ENCODE measurements at places on chromosomes 3 and 15.

GRCh38 chr3:57544181-57545125 lies at the start of gene DNAH12:
DNAH12 (minus strand) TSS chr3:57544344; CDS start chr3:57542870, 1,474 bp downstream.
- DNase-seq, result peak; percentile 38

- DNase-seq, result no peak
These were observed 233.7 kb downstream of the OCA2 start for GRCh38 chr15:27865323-27865922.

GRCh38 chr15:98546329-98546728 lies 102.0 kb upstream of the IGF1R start:
- no peak for DNase-seq

- no peak for DNase-seq
These were observed 21.8 kb upstream of the RBP1 start for GRCh38 chr3:139561255-139561817.

GRCh38 chr3:63343674-63344073 lies 65.6 kb downstream of the SYNPR start:
- DNase-seq, result peak; percentile 24

DNA sequence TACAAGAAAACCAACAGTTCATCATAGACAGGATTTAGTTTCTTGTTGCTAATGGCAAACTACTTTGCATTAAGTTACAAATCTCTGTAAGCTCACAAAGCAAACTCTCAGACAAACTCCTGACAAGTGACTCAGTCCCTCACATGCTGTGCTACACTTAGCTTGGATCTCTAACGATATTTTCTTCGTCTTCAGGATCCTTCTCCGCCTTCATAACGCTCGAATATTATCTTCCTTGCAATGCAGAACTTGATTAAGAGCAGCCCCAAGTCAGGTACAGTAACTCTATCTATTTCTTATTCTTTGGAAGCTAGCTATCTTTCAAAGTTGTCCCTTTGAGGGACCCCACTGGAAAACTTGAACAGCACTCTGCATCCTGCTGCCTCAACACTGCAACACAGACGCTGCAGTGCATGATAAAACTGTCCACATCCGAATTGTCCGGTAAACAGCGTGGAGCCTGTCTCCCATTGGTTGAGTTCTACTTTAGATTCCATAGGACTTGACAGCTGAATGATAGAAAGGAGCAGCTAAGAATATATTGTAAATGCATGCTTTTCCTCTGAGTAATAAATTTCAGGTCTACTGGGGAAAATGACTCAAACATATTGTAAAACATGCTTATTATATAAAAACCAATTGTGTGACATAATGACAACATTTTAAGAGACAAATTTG lies 61.3 kb downstream of the UACA start:
- no peak for DNase-seq

DNA sequence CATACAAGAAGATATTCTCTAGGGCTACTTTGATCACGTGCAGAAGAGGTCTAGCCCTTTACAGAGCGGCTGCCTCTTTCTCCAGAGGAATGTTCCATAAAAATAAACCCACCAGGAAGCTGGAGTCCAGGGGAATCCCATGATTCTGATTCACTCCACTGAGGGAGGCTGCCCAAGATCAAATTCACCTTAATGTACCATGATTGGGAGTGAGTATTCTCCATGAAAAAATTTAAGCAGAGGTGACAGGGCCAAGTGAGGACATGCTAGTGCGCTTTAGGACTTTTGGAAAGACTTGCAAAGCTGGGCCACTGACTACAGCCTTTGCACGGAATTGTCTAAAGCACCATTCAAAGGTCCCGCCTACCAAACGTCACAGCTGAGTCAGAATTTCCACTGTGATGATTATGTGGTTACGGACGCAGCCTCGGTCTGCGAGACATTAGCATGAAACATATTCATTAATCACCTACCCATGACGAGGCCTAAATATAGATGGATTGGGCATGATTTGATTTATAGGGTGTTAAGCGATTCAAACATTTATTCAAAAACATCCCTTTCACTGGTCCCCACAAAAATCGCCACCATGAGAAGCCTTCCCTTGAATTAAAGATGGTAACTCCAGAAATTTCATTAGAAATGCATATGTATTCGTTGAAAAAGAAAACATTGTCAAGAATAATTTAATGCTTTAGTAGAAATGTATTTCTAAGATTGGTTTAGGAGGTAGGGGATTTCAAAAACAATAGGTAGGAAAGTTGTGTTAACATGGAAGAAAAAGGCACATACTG lies 152.6 kb downstream of the GREM1 start:
- DNase-seq, result peak; percentile 46

- no peak for DNase-seq
These were observed 13.4 kb downstream of the TMEM43 start for GRCh38 chr3:14138109-14138877.

DNA sequence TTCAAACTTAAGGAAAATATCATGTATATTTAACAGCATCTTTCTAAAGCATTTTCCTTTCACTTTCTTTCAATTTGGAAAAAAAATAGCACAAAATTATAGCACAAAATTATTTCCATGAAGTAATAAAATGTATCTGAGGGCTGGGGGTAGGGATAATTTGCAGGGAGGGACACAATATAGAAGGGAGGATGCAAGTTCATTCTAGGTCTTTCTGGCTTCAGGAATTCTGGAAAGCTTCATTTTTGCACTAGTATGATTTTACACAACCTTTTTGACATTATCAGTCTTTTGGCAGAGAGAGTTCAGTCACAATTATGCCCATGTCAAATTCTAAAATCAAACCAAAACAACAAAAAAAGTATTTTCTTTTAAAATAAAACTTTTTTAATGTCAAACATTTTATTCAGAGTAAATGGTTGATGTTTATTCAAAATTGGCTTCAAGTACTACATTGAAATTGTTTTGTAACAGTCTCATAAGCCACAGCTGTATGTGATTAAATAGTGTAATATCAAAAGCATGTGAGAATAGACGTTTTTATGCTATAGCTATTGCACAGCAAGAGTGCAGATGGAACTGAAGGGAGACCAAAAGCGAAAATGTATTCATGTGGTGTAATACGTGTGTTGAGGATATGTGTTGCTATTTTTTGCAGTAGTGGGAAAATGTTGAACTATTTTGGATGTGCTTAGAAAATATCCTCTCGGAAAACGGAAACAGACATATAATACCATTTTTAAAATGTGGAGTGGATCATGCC lies 5.8 kb downstream of the RBMS3 start:
- no peak for DNase-seq

- DNase-seq, result no peak
These were observed 100.2 kb upstream of the NAALADL2 start for GRCh38 chr3:174758943-174759342.

DNA sequence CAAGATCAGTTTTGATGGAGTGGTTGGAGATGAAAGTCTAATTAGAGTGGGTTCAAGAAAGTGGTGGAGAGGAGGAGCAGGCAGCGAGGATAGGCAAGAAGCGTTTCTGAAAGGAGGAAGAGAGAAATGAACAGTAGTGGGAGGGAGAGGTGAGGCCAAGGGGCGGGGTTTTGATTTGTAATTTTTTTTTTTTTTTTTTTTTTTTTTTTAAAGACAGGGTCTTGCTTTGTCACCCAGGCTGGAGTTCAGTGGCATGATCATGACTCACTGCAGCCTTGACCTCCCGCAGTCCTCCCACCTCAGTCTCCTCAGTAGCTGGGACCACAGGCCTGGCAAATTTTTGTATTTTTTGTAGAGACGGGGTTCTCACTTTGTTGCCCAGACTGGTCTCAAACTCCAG lies 36.6 kb downstream of the MRAS start:
- no peak for DNase-seq

DNA sequence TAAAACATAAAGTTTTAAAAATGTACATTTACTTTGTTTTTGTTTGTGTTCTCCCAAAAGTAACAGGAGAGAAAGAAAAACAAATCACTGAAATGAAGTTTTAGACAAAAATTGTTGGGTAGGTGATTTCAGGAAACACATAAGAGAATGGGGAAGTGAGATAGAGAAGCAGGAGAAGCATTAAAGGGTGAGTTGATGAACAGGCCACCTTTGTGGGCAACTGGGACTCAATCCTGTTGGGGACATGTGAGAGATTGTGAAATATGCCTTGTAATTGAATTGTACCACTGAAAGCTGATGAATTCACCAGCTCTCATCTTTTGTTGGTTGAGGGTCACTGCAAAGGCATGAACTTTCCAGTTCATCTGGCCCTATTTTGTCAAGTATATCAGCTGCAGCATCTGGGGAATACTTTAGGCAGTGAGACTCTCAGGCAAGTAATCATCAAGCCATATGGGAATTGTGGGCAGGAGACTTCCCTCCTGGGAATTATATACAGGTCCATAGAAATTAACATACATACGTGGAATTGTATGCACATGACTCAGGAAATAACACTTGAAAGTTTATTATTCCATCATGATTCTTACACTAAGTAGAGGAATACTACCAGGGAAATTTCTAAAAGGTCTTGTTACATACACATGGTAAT lies 181.0 kb downstream of the ZBBX start:
- DNase-seq, result no peak

GRCh38 chr3:180447136-180447535 lies 154.8 kb upstream of the TTC14 start:
- DNase-seq, result no peak

- DNase-seq, result no peak
These were observed 4.4 kb downstream of the NR2F2 start for GRCh38 chr15:96334705-96335410.

DNA sequence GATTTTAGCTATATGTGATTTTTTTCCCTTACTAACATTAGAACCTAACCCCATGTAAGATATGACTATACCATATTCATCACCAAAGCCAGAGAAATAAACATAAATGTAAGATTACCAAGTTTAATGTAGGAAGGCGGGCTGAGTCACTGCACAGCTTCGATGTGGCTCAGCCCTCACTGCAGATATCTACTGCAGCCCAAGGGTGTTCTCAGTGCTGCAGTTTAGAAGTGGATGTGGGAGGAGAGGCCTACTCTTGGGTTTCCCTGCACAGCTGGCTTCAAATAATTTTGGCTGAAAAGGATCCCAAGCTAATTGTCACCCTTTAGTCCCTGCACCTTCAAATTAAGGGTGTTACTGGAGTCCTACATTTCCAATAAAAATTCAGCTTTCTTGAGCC lies 9.3 kb downstream of the ARPP19 start:
- peak; percentile 65 for DNase-seq

- no peak for DNase-seq
These were observed 15.6 kb upstream of the UBE2Q2 start for GRCh38 chr15:75827691-75828090.

DNA sequence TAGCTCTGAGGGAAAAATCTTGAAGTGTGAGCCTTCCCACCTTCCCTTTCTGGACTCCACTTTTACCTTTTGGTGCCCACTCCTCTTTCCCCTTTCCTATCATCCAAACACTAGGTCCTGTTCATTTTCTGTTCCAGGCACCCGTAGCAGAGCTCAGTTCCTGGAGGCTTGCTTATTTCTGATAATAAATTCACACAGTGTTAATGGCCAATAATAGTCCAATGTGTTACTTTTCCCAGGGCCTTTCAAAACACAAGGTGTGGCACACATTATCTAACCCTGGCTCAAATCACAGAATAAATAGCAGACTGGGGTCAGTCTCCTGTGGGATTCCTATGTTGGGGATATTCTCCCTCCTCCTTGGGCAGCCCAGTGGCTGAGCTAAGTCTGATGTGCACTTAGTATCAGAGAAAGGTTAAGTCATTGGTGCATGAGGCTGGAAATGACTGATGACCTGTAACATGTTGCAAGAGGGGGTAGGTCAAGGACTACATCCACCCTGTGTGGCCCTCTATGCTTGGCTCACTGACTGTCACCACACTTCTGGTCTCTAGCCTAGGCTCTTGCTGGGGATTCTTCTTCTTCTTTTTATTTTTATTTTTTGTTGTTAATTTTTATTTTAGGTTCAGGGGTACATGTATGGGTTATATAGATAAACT lies 43.7 kb upstream of the ROPN1 start:
- no peak for DNase-seq

DNA sequence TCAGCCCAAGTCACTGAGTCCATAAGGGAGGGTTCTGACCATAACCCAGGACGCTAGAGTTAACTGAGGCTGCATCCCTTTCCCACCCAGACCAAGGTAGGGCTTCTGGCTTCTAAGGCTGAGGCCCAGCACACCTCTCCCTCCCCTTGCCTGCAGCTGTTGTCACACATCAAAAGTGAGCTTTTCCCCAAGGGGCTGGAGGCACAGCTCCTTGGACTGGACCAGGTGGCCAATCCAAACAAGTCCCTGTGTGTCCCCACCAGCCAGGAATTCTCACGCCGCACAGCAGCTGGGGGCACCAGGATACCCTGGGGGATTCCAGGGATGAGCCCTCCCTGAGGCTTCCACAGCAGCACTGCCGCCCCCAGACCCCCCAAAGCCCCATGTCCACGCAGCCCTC lies 22.3 kb upstream of the ISLR2 start:
- DNase-seq, result no peak

- DNase-seq, result no peak
These were observed 436.3 kb downstream of the WDR72 start for GRCh38 chr15:53323191-53323590.

DNA sequence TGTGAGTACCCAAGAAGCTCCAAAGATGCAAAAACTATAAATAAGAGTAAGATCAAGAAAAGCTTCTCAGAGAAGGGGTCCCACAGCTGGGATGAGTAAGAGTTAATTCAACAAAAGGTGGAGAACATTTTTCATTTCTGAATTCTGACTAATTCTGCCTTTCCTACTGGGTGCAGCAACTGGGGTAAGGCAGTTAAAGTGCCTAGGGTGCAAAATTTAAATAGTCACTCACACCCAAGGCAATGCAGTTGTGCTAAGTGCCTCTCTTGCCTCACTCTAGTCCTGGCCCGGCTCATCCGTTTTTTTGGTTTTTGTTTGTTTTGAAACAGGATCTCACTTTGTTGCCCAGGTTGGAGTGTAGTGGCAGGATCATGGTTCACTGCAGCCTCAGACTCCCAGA lies 240.2 kb downstream of the TP63 start:
- no peak for DNase-seq

DNA sequence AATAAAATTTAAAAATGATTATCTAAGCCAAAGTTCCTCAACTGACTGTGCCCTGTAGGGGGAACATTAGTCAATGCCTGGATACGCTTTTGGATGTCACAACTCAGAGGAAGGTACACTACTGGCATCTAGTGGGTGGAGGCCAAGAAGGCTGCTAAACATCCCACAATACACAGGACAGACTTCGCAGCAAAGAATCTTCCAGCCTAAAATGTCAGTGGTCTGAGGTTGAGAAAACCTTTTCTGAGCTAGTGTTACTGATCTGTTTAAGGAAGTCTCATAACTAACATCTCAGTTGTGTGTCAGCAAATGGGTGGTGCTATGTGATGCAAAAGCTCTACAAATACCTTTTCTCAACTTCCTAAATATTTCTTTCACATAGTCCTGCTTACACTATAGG lies 20.9 kb upstream of the LDHAL6B start:
- DNase-seq, result no peak

- DNase-seq, result no peak
These were observed 494 bp downstream of the GCSAM start for GRCh38 chr3:112132554-112132953.

GRCh38 chr3:12107071-12107713 lies 51.5 kb downstream of the TIMP4 start:
- DNase-seq, result no peak

- no peak for DNase-seq
These were observed 339.7 kb downstream of the MECOM start for GRCh38 chr3:169323578-169324451.

GRCh38 chr3:51375571-51375970 lies 9.5 kb upstream of the MANF start:
- no peak for DNase-seq

- DNase-seq, result no peak
These were observed 2.4 kb upstream of the TMEM89 start for GRCh38 chr3:48623851-48624547.
